Lung (tissue), 17 donors: ENCODE measurements at places on chromosomes 6 and 20. TPM values are rescaled to one million over a fixed set of nuclear protein-coding genes. Genes with fewer than 3 reads are reported as not detected.

- H3K36me3 ChIP-seq: no peaks in the 10 kb centered on the region
- H3K27ac ChIP-seq: peak overlapping the region; percentile 28
- H3K27me3 ChIP-seq: no peaks in the 10 kb centered on the region
- peaks cover 11% of the 10 kb centered on the region for H3K4me1 ChIP-seq
- H3K4me3 ChIP-seq: no peak overlapping the region
- DNase-seq: no peak
These were observed 8.4 kb downstream of the MBOAT1 start for GRCh38 chr6:20203561-20204511.

GRCh38 chr6:156525541-156525940, 251.6 kb upstream of the ARID1B start:
- DNase-seq: no peak
- peaks cover 11% of the 10 kb centered on the region for H3K4me1 ChIP-seq
- H3K27ac ChIP-seq: no peak overlapping the region
- no peak overlapping the region for H3K4me3 ChIP-seq

- no peak overlapping the region for H3K27ac ChIP-seq
- H3K36me3 ChIP-seq: no peaks in the 10 kb centered on the region
- DNase-seq: no peak
These were observed 53.5 kb downstream of the RIPOR2 start for GRCh38 chr6:24882295-24882694.

DNA sequence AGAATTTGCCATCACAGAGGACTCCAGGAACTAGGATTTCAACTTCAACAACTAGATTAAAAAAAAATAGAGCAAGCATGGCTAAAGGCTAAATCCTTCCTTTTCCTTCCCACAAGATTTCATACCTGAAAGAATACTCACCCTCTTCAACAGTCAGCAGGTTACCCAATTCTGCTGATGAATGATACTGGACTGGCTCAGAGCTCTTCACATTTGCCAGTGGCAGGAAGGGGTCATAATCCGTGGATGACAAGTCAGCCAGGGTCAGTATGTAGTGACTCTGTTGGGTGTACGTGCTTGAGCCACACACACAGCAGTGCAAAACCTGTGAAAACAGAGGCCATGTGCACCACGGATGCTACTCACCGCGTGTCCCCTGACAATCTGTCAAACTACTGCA, 152.9 kb downstream of the INSM1 start:
- no peak overlapping the region for H3K4me3 ChIP-seq
- peak overlapping the region; percentile 15 for H3K27ac ChIP-seq
- H3K4me1 ChIP-seq: no peaks in the 10 kb centered on the region
- peaks cover 19% of the 10 kb centered on the region for H3K36me3 ChIP-seq

DNA sequence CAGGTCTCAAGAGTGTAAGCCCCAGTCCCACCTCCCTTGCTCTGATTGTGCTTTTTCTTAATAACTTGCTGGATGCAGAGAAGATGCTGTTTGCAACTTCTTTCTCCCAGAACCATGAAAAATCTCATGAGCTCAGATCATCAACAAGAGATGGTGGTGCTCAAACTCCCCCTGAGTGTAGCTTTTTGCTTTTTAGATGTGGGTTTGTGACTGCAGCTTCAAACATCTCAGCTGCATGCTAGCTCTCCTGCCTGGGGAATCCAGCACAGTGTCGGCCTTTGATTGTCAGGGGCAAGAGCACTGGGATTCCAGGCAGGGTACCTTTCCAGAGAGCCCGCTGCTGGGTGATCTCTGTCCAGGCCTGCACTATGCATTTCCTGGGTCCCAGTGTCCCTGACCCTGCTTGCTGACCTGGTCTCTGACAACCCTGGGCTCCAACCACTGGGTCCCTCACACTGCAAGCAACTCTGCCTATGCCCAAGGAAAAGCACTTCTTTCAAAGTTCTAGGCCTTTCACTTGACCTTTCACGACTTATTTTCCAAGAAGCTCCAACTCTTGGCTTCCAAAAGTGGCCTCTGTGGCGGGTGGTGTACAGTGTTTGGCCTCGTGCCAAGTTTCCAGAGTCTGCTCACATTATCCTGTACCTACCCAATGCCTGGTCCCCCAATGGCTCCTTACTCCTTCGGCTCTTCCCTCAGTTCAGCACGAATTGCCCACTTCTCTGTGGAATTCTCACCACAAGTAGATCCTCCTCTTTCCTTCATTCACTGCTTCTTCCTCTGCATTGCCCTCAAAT, 69.7 kb upstream of the LY86 start:
- no peaks in the 10 kb centered on the region for H3K27me3 ChIP-seq
- no peak for DNase-seq
- no peak overlapping the region for H3K27ac ChIP-seq
- no peaks in the 10 kb centered on the region for H3K36me3 ChIP-seq
- no peaks in the 10 kb centered on the region for H3K4me1 ChIP-seq

- H3K36me3 ChIP-seq: no peaks in the 10 kb centered on the region
- DNase-seq: peak; percentile 92
- peak overlapping the region; percentile 59 for H3K27ac ChIP-seq
These were observed 119.4 kb downstream of the JARID2 start for GRCh38 chr6:15365273-15365687.

- no peaks in the 10 kb centered on the region for H3K27me3 ChIP-seq
- no peaks in the 10 kb centered on the region for H3K4me1 ChIP-seq
- no peak for DNase-seq
- H3K36me3 ChIP-seq: peaks cover 18% of the 10 kb centered on the region
These were observed 6.9 kb upstream of the ZSCAN16 start for GRCh38 chr6:28117386-28118050.

- H3K27me3 ChIP-seq: peaks cover 4% of the 10 kb centered on the region
- no peaks in the 10 kb centered on the region for H3K36me3 ChIP-seq
- H3K4me3 ChIP-seq: no peak overlapping the region
- no peak for DNase-seq
- H3K27ac ChIP-seq: no peak overlapping the region
- no peaks in the 10 kb centered on the region for H3K4me1 ChIP-seq
These were observed 32.3 kb upstream of the LY86 start for GRCh38 chr6:6556161-6556737.

Gene SLC13A3
- 1.9 TPM for polyA plus RNA-seq
